ENCODE measurements at places on chromosomes 3 and 15.

- no peak for DNase-seq
Measured at GRCh38 chr15:93029214-93029835, 59.7 kb downstream of the RGMA start.

GRCh38 chr3:137011153-137011552 is 53.4 kb downstream of the IL20RB start:
- DNase-seq = no peak

- no peak for DNase-seq
Measured at GRCh38 chr15:61729646-61730045, 330.6 kb downstream of the VPS13C start.

- DNase-seq = no peak
Measured at GRCh38 chr3:54427941-54428871, 305.9 kb downstream of the CACNA2D3 start.

DNA sequence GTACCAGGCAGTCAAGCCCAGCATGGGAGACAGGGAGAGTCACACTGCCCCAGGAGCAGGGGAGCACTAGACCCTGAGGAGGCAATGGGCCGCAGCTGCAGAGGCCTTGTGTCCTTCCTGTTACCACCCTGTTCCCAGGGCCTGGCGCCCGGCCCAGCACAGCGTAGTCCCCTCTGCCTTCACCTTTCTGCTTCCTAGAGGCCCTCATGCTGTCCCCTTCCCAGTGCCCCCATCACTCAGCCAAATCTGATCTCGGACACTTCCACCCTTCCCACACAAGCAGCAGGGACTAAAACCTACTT is 6.9 kb upstream of the TBC1D2B start:
- DNase-seq = no peak

DNA sequence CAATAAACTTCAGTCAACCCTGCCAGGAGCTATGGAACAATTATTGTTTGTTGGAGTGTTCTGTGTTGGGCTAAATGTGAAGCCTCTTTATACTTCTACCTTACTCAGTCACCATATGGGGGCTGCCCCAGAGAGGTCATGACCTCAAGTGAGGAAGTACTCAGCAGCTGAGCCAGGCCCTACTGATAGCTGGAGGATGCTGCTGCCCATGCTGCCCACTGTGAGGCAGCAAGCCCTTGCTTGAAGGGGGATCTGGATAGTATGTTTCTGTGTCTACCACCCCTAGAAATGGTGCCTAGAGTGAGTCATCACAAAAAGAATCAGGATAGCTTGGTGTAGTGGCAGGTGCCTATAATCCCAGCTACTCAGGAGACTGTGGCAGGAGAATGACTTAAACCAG is 4.5 kb upstream of the RPL24 start:
- no peak for DNase-seq
